ENCODE measurements at places on chromosomes 5 and 9.

GRCh38 chr5:608429-609370 lies 3.4 kb upstream of the CEP72 start:
- no peak for DNase-seq

DNA sequence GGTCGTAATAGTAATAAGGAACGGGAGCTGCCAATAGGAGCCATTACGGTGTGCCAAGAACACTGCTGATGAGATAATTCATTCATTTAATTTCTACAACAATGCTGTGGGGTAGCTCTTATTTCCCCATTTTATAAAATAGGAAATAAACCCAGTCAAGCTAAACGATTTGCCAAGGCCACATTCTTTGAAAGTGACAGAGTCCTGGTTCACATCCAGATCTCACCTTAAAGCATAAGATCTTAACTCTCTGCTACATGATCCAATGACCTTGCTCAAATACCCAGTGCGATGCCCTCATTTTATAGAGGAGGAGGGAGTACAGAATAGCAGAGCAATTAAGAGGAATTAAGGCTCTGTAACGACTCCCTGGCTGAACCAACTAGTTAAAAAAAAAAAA lies 5.0 kb downstream of the PDE6A start:
- no peak for DNase-seq

DNA sequence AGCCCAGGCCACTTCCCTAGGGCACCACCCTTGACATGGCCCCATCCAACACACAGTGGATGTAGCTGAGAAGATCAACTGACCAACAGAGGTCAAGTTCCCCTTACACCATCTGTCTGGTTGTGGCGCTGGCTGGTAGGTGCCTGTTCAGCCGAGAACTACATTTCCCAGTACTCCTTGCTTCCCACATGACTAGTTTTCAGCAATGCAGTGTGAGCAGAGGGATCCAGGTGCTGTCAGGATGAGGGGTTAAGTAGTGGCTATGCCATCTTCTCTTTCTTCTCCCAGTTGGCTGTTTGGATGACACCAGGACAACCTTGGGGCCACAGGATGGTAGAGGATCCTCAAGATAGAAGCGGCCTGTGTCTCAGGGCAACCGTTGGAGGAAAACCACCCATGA lies 48.6 kb upstream of the SH3PXD2B start:
- no peak for DNase-seq

- DNase-seq, result no peak
Measured at GRCh38 chr9:27280860-27281259, 16.1 kb downstream of the EQTN start.

DNA sequence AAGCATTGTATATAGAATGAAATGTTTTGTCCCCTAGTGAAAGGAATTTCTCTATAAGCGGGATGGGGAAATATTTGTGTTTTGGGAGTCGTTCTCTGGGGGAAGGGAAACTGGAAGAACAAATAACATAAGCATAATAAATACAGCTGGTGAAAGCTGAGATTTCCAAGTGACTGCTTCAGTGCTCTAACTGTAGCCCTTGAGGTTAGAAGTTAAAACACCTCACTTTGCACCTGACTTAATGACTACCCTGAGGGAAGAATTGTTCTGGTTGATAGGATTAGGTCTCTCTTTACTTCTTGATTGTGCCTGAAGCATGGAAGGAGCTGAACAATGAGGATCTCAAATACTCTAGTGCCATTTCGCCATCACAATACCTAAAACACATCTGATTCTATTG lies 307.4 kb downstream of the MAN2A1 start:
- DNase-seq, result no peak

DNA sequence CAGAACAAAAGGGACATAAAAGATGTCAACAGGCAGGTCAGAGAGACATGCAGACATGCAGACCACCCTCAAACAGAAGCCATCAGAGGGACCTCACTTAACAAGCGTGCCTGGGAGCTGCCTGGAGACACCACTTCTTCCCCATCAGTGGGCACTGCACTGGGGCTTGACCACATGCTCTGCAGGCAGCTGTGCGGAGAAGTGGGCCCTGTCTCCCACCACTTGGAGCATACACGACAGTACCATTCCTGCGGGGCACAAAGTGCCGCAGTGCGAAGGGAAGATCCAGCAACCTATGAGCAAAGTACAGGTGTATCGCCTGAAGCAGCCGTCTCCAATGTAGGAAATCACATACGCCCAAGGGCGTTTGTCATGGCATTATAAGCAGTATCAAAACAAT lies 150.5 kb upstream of the FOXD4L5 start:
- no peak for DNase-seq

DNA sequence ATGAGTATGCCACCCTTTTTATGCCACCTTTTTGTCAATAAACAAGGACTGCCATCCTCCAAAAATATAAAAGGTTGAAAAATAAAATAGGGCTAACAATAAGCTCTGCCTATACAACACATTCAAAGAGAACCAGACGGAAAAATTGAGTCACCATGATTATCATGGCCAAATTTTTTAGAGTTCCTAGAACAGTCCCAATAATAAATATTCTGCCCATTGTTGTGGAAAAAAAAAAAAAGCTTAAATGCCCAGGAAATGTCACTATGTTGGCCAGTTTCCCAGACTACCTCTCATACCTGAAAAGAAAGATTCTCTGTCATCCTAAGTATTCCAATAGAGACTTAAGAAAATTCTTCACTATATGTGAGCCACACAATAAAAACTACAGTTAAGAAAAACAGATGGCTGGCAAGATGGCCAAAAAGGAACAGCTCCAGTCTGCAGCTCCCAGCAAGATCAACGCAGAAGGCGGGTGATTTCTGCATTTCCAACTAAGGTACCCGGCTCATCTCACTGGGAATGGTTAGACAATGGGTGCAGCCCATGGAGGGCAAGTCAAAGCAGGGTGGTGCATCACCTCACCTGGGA lies 149.0 kb downstream of the TMEM161B start:
- no peak for DNase-seq

GRCh38 chr9:131631306-131631705 lies 86.0 kb downstream of the PRRT1B start:
- no peak for DNase-seq

- no peak for DNase-seq
Measured at GRCh38 chr5:149363358-149363757, 5.5 kb downstream of the PCYOX1L start.

- DNase-seq, result no peak
Measured at GRCh38 chr5:156380848-156381247, 53.9 kb downstream of the SGCD start.

DNA sequence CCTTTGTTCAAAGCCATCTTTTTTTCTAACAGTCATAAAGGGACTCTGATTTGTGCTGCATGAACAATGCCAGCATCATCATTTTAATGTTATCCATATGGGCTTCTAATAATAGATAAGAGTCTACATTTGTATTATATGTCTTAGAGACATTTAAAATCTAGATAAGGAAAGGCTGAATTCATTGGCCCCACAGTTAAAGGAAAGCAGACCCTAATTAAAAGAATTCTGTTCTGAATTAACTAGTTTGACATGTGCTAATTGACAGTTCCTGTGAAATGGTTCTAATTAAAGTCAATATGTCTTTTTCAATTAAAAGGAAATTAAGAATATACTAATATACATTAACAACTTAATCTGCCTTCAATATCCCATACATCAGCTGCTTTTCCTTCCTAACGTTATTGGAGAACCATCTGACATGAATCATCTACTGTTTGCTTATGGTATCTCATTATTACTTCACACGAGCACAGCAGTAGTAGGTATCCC lies 104.7 kb downstream of the NR2F1-AS1 start:
- DNase-seq, result no peak

DNA sequence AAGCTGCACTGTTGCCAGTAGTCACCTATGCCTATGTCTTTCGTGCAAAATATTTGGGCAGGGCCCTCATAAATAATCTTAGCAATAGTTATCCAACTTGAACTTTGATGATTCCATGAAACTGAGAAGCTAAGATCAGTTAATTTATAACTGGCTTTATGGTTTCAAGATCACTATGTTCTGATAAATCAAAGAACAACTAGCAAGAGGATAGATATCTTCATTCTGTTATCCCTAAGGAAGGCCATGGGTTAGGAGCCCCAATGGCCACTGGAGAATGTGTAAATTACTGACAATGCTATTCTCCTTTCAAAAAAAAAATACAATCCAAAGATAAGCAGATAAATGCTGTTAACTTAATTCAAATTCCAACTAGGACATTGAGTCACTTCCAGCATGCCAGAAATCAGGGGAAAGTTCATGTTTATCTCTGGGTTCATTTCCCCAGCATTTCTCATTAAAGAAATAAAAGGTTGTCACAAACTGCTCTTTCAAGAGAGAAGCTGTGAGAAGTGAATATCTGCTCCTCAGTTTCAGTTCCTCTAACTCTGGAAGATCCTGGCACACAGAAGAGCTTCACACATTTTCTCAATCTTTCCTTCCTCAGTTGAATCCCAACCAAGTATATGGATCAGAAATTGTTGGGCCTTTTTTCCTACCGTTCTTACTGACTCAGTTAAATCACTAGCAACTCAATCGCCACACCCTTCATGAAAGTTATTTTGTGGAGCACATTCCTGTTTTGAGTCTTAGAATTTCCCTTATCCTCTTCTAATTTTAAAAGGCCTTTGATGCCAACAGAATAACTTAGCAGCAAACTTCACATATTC lies 59.6 kb upstream of the SLC1A1 start:
- DNase-seq, result no peak

DNA sequence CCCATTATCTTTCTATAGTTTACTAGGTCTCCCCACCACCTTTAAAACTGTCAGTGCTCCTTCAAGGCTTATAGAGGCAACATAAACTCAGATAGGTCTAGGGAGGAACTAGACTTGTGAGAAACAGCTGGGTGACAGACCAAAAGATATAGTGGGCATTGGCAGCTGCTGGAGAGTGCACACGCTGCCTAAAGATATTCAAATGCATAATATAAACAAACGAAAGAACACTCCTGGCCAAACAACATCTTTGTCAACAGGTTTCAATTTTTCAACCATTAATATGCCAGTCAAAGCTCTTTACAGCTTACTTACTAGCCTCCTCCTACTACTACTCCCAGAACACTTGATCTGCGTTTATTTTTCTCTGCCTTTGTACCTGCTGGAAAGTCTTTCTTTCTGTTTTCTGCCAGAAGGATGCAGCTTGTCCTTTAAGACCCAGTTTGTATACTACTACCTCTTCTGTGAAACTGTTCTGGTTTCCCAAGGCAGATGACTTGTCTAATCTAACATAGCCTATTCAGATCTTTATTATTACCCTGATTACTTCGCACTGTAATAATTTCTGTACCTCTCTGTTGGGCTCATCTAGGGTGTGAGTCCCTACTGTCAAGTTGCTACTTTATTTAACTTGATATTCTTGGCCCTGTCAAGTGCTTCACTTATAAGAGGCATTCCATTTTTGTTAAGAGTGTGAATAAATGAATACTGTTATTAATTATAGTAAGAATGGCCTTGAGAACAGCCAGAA lies 14.3 kb downstream of the KDM3B start:
- DNase-seq, result no peak

DNA sequence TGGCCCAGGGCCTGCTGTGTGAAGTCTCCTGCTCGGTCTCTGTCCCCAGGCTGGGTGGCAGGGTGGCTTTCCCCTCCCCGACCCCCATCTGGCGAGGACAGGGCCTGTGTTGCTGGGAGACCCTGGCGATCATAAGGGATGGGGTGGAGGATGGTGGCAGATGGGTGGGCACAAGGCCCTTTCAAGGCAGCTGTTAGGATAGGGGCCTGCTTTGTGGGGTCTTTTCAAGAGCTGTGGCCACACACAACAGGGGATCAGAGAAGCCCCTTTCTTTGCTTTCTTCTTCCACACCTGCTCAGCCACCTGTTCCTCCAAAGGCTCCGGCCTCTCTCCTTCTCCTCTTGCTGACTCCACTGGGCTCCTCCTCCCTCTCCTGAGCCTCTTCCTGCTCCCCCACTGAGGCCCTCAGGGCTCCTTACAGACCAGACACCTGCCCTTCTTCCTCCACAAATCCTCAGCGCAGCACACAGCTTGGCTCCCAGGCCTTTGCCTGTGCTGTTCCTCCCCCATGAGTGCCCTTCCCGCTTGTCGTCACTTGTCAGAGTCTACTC lies 15.0 kb upstream of the NEURL1B start:
- no peak for DNase-seq

DNA sequence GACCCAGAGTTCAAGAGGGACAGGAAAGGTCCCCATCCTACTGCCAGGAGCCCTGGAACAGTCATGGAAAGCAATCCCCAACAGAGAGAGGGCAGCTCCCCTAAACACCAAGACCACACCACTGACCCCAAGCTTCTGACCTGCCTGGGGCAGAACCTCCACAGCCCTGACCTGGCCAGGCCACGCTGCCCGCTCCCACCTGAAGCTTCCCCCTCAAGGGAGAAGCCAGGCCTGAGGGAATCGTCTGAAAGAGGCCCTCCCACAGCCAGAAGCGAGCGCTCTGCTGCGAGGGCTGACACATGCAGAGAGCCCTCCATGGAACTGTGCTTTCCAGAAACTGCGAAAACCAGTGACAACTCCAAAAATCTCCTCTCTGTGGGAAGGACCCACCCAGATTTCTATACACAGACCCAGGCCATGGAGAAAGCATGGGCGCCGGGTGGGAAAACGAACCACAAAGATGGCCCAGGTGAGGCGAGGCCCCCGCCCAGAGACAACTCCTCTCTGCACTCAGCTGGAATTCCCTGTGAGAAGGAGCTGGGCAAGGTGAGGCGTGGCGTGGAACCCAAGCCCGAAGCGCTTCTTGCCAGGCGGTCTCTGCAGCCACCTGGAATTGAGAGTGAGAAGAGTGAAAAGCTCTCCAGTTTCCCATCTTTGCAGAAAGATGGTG lies 31.6 kb downstream of the CD180 start:
- no peak for DNase-seq

- DNase-seq, result peak; percentile 9
Measured at GRCh38 chr9:101705135-101705661, 33.2 kb downstream of the GRIN3A start.

- no peak for DNase-seq
Measured at GRCh38 chr5:67541875-67542274, 345.3 kb upstream of the CD180 start.

DNA sequence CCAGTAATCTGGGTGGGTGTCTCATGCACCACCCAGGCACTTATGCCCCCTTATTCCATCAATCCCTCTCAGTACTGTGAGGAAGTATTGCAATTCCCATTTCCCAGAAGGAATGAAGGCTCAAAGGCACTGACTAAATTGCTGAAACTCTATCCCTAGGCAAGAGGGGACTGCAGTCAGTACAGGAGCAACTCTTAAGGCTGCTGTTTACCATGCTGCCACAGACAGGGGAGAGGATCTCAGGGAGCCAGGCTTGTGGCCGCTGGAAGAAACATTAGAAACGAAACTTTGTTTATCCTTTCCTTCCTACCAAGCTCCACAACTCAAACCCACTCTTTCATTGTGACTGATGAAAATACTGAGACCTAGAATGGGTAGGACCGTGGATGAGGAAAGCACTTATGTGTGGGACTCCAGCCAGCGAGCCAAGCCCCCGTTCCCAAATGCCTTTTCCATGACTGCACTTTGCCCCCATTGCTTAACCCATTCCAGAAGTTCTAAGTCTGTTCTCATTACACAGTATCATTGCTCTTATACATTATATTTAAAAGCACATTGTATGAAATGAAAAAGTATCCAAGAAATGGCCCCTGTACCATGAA lies 54.3 kb downstream of the TLE1 start:
- DNase-seq, result no peak

- no peak for DNase-seq
Measured at GRCh38 chr9:36214571-36214970, 23.9 kb downstream of the CLTA start.

Measured in CD4-positive, alpha-beta T cell treated with Interferon alpha-2 for 1 hour (primary cell).